ENCODE measurements at places on chromosomes 13 and 19.

- DNase-seq = no peak
Observed at GRCh38 chr19:4196009-4196408, 13.5 kb downstream of the ANKRD24 start.

DNA sequence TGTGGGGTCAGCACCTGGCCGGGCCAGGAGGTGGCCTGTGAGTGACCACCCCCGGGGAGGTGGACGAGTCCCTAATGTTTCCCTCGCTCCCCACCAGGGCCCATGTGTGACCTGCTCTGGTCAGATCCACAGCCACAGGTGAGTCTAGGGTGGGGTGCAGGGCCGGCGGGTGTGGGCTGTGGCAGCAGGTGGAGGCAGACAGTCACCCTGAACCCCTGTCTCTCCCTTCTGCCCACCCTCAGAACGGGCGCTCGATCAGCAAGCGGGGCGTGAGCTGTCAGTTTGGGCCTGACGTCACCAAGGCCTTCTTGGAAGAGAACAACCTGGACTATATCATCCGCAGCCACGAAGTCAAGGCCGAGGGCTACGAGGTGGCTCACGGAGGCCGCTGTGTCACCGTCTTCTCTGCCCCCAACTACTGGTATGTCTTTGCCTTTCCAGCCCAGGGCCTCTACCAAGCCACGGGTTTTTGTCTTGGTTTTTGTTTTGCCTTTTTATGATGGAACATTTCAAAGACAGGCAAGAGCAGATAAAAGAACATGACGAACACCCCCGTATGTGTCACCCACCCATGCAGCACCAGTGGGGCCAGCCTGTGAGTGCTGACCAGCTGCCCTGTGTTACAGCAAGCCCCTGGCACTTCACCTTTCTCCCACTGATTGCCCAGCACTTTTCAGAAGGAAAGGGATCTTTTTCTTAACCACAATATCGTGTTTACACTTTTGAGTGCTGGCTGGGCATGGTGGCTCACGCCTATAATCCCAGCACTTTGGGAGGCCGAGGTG is 24.9 kb downstream of the CCDC8 start:
- no peak for DNase-seq

- no peak for DNase-seq
Observed at GRCh38 chr19:5515737-5516136, 52.0 kb downstream of the TINCR start.

GRCh38 chr13:37479916-37480315 is 118.7 kb downstream of the POSTN start:
- DNase-seq = no peak

DNA sequence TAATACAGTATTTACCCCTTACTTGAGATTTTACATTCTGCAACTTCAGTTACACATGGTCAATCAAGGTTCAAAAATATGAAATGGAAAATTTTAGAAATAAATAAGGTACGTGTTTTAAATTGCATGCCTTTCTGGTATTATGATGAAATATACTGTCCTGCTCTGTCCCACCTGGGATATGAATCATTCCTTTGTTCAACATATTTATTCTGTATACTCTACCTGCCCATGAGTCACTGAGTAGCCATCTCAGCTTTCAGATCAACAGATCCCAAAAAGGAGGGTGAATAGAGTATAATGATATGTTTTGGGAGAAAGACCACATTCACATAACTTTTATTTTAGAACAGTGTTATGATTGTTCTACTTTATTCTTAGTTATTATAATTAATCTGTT is 37.8 kb downstream of the STOML3 start:
- DNase-seq = no peak

DNA sequence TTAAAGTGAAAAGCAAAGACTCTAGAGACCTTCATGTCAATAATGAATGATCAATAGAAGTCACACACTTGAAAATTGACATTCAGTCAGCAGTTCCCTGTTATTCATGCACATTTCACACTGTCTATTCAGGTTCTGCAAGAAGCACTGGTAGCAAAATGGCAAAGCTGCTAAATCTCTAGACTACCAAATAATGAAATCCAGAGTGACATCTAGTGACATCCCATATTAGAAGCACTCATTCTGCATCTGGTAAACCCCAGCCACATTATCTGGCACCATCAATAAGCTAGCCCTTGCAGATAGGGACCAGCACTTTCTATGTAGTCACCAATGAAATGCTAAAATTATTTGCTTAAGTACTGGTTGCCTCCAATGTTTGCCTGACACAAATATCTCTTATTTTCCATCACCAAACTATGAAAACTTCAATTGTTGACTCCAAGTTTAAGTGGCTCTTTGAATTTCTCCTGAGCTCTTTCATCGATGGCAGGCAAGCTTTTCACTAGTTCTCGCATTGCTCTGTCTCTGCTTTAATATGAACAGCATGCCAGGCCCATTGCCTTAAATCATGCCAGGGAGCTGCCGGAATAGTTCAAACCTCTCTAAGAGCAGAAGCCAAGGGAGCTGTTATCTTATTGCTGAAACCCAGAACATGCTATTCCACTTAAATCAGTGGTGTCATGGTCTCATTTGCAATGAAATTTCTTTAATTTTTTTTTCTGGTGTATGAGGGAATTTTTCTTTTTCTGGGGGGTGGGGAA is 409.9 kb downstream of the MZT1 start:
- DNase-seq = no peak

DNA sequence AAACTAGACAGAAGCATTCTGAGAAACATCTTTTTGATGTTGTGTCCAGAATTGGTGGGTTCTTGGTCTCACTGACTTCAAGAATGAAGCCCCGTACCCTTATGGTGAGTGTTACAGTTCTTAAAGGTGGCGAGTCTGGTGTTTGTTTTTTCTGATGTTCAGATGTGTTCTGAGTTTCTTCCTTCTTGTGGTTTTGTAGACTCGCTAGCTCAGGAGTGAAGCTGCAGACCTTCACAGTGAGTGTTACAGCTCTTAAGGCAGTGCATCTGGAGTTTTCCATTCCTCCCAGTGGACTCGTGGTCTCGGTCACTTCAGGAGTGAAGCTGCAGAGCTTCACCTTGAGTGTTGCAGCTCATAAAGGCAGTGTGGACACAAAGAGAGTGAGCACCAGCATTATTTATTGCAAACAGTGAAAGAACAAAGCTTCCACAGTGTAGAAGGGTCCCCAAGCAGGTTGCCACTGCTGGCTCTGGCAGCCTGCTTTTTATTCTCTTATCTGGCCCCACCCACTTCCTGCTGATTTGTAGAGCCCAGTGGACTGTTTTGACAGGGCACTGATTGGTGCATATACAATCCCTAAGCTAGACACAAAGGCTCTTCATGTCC is 1820.8 kb downstream of the UQCRFS1 start:
- DNase-seq = no peak

GRCh38 chr19:39544226-39544903 is 4.4 kb upstream of the EID2 start:
- DNase-seq = no peak

All from NCI-H446 (cell line).